Sigmoid colon (tissue), 7 donors: ENCODE measurements at places on chromosomes 7 and 10. TPM values are rescaled to one million over a fixed set of nuclear protein-coding genes. Genes with fewer than 3 reads are reported as not detected.

DGKI gene
- polyA plus RNA-seq, result not detected

AUTS2 gene
- 5.1 TPM for polyA plus RNA-seq

TET1 gene
- polyA plus RNA-seq, result not detected

DNA sequence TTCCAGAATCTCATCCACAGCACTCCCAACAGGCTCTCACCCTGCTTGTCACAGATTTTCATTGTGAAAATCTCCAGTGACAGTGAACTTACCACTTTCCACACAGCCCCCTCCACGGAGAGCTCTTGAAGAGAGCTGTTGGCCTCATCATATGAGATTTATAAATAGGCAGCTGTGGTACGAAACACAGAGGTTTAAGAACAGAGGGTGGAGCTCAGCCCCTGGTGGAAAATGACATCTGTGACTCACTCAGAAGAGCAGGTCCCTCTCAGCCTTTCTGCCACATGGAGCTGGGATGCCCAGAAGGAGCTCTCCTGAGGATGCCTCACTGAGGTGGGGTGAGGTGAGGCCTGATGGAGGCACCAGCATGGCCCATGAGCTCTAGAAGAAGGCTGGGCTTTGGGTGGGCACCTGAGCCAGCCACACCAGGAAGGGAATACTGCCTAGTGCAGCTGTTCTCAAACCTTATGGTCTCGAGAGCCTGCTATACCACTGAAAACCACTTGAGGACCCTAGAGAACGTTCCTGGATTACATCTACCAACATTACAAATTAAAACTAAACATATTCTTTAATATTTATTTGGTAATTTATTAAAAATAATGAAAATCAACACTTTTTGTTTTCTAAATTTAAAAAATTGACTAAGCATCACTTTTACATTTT, 25.8 kb upstream of the EEPD1 start:
- peaks cover 34% of the 10 kb centered on the region for H3K4me1 ChIP-seq
- DNase-seq, result no peak
- H3K4me3 ChIP-seq, result no peak overlapping the region
- no peaks in the 10 kb centered on the region for H3K36me3 ChIP-seq

- DNase-seq, result peak; percentile 69
- peak overlapping the region; percentile 89 for H3K27ac ChIP-seq
- peak overlapping the region; percentile 54 for H3K4me3 ChIP-seq
- peaks cover 95% of the 10 kb centered on the region for H3K4me1 ChIP-seq
Measured at GRCh38 chr10:44977287-44978212, 1.1 kb downstream of the DEPP1 start.

DNA sequence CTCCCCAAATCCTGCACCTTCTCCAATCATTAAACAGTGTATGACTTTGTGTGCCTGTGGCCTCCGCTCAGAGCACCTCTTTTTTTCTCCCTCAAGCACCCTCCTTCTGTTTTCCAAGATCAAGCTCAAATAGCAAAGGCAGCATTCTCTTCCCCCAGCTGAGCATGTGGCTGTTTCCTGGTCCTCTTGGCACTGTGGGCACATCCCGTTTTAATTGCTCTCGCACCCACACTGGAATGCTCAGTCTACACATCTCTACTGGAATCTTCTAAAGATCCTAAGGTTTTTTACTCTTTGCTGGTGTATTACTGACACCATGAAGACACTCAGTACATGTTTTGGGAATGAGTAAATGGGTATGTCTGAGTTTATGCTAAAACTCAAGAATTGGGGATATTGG, 107.4 kb downstream of the WDFY4 start:
- H3K36me3 ChIP-seq, result no peaks in the 10 kb centered on the region
- peak overlapping the region; percentile 14 for H3K27ac ChIP-seq
- no peak overlapping the region for H3K4me3 ChIP-seq
- DNase-seq, result no peak
- H3K27me3 ChIP-seq, result no peaks in the 10 kb centered on the region
- H3K4me1 ChIP-seq, result peaks cover 17% of the 10 kb centered on the region
